Activated CD4-positive, CD25-positive, alpha-beta regulatory T cell treated with anti-CD3 and anti-CD28 coated beads, Interleukin-2, amount 50 U/mL, for 16 hours (primary cell): ENCODE measurements at places on chromosomes 2 and 18.

- no peak for DNase-seq
Observed at GRCh38 chr2:10370390-10370789, 67.7 kb downstream of the HPCAL1 start.

- no peak for DNase-seq
Observed at GRCh38 chr2:195542067-195542466, 115.0 kb upstream of the SLC39A10 start.

- no peak for DNase-seq
Observed at GRCh38 chr2:133504566-133505505, 63.4 kb downstream of the NCKAP5 start.

GRCh38 chr2:101788995-101789970 is 91.8 kb downstream of the MAP4K4 start:
- no peak for DNase-seq

DNA sequence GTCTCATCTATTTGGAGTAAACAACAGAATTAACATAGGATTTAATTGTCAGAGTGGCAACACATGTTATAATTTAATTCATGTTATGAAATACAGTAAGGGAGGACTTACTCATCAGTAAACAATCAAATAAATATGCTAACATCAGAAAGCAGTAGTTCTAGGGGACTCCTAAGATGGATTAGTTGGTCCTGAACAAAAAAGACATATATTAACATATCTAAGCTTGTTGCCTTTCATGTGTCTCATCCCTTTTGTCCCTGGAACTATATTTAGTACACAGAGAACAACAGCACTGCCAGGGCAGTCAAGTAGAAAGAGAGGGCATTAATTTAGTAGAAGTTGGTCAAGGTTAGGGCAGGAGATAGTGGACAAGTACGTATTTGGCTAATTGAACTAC is 117.8 kb upstream of the FZD5 start:
- no peak for DNase-seq

- no peak for DNase-seq
Observed at GRCh38 chr18:35132021-35132902, 91.0 kb downstream of the MAPRE2 start.

- DNase-seq = no peak
Observed at GRCh38 chr18:14921031-14921430, 173.1 kb downstream of the ANKRD30B start.

GRCh38 chr2:67213270-67213670 is 183.9 kb upstream of the ETAA1 start:
- DNase-seq = no peak

- peak; percentile 14 for DNase-seq
Observed at GRCh38 chr2:171086352-171087290, 74.1 kb downstream of the TLK1 start.

GRCh38 chr2:183780072-183780471 is 655.8 kb downstream of the NUP35 start:
- no peak for DNase-seq
